ENCODE measurements at places on chromosomes 12 and 14.

GRCh38 chr14:34971381-34971780 lies 11.4 kb upstream of the SRP54 start:
- no peak for DNase-seq

DNA sequence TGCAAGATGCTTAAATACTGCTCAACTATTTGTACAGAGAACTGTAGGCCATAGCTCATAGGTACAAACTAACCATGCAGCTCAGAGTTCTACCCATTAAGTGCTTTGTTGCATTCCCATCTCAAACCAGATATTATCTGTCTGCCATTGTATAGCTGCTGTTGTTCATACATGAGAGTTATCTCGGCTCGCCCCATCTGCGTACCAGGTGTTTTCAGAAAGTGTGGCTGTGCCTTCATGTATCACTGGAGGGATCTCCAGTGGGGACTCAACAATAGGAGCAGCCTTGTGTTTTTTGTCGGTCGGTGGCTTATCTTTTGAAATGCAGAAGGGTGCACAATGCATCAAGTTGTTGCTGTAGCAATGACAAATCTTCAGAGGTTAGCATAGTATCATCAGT lies 678.3 kb downstream of the RERGL start:
- no peak for DNase-seq

DNA sequence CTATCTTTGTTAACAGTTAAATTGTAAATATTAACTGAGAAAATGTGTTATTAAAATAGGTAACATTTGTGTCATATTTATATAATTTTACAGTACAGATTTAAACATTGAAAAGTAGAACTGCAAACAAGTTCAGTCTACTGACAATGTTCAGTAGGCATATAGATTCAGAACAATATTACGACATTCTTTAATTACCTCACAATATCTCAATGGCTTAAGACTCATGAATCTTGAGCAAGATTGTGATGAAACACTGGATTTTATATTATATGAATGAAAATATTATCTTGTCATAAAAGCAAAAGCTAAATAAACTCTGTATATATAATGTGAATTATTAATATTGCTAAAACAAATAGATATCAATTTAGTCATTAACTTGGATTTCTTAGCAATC lies 194.9 kb downstream of the ADAMTS20 start:
- no peak for DNase-seq

DNA sequence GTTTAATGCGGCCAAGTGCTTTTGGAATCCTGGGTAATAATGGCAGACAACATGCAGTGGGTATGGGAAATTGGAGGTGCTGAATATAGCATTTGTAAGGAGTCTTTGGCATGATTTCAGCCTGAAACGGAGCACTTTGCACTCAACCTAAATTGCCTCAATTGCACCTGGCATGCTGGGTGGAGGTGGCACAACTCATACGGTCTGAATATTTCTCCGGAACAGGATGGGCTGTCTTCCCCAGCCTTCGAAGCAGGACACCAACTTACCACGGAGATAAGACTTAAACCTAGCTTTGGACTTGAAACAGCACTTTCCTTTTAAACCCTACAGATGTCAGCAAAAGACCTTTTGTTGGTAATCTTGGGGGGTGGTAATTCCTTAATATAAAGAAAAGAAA lies 153.7 kb upstream of the SRRM4 start:
- no peak for DNase-seq

DNA sequence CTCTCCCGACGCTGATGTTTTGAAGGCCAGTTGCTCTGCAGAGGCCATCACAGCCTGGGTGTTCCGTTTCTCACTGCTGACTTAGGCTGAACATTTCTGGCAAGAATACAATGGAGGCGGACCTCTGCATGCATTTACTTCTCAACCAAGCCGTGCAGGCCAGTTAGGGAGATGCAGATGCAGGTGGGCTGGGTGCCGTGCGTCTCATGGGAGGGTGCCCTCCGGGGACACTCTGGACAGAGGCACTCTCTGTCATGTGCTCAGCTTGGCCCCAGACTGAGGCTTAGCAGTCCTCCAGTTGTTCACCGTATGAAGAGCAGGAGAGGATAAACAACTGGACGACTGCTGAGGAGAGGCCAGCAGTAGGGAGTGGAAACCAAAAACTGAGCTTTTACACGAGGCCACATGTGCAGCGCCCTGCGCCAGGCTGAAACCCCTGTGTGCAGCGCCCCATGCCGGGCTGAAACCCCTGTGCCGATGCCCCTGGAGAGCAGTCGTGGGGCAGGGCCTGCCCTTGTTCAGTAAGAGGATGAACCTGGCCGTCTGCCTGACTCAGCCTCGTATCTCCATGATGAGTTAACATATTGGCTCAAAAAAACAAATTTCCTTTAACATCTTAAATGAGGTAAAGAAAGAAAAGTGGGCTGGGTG lies 32.3 kb downstream of the DDX51 start:
- no peak for DNase-seq

Data from activated CD4-positive, CD25-positive, alpha-beta regulatory T cell (primary cell).